ENCODE measurements at places on chromosomes 5 and 9.

DNA sequence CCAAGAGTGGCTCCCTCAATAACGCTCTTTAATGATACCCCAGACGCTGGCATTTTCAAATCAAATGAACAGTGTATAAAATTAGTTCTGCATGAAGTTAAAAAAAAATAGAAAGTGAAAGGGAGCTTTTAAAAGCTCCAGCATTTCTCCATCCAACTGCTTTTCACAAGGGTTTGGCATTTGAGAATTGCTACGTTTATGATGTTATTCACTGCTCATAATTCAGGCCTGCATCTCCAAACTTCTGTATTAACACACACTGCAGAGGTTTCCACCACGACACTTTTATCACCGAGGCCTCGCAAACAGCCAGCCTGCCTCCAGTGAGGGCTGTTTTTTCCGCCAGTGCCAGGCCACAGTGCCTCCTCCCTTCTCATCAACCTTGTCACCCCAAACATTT lies 205.5 kb upstream of the EFNA5 start:
- no peak for DNase-seq

DNA sequence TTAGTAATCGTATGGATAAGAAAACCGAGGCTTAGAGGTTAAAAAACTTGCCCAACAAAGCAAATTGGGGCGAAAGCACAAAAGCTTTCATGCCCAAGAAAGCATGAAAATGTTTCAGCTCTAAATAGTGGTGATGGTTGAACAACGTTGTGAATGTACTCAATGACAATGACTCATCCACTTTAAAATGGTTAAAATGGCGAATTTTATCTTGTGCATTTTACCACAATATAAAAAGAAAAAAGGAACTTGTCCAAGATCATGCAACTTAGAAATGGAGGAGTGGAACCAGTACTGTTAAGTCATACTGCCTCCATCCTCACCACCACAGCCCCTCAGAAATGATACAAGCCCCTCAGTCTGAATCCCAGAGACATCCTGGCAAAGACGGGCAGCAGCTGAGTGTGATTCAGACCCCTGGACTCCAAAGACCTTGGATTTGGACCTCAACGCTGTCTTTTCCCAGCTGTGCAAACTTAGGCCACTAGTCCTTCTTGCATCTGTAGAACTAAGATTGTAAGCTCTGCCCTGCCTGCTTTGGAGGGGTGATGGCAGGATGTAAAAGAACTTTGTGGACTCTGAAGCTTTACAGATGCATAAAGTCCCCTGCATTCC lies 158.4 kb downstream of the GABBR2 start:
- no peak for DNase-seq

DNA sequence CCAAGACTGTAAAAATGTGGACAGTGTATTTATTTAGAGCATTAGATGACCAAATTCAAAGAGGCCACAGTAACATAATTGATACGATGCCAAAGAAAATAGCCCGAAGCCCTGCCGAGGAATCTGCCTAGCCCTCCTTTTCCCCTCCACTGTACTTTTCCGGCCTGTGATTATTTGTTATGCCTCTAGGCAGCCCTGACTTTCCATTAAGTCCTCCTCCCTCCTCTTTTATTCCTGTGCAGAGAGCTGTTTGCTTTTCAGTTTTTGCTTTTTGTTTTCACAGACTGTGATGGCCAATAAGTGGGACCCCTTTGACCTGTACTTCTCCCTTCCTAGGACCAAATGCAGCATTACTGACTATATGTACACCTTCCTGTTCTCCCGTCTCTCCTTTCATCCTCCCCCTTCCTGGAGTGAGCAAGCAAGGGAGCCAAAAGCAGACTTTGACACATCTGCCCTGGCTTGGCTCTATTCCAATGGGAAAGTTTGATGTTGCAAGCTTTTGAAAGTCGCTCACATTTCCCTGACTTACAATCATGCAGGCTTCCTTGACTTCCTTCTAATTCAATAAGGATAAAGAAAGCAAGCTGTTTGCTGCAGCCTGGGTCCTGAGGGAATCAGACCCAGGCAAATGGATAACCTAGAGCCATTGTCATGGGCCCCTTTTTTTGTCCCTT lies 76.1 kb downstream of the NREP start:
- no peak for DNase-seq

DNA sequence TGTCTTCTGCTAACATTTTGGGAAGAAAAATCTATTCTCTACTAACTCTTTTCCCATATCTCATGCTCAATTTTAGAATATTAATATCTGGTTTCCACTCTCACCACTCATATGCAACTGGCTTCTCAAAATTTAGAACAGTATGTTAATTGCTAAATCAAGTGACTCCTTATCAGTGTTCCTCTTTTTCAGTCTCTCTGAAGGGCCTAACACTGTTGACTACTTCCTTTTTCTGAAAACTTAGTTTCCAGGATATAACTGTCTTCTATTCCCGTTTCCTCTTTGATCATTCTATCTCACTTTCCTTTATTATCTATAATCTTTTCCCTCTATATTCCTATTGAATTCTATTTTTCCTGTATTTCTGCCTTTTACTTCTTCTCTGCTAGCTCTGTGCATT lies 1717.2 kb upstream of the C9orf72 start:
- DNase-seq, result no peak

GRCh38 chr5:100890461-100891008 lies 12.5 kb downstream of the ST8SIA4 start:
- DNase-seq, result no peak

- no peak for DNase-seq
Measured at GRCh38 chr5:143833177-143833576, 21.2 kb downstream of the HMHB1 start.

DNA sequence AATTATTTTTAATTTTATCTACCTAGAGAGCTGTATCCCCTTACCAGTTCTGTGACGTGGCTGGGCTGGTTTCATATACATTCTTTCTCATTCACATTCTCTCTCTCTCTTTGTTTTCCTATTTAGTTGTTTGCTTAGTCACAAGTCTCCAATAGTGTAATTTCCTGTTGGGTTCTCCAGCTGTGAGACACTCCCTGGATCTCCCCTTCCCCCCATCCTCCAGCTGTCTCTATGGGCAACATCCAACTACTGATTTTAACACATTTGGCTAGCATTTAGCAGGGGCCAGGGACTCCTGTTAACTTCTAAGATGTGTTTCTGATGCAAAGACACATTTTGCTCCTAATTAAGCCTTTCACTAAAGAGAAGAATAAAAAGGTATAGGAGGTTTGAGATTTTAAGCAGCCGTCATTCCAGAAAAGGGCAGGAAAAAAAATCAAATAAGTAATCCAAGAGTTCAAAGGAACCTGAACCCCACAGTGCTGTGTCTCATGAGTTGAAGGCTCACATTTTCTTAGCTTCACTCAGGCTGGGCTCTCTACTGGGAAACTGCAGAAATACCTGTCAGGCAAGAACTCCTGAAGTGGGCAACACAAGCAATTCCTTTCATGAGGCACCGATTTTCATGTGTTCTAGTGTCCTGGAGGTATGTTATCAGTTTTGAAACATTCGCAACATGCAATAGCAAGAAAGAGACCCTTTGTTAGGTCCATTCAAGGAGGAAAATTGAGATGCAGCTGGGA lies 198.7 kb upstream of the C9orf72 start:
- DNase-seq, result no peak

DNA sequence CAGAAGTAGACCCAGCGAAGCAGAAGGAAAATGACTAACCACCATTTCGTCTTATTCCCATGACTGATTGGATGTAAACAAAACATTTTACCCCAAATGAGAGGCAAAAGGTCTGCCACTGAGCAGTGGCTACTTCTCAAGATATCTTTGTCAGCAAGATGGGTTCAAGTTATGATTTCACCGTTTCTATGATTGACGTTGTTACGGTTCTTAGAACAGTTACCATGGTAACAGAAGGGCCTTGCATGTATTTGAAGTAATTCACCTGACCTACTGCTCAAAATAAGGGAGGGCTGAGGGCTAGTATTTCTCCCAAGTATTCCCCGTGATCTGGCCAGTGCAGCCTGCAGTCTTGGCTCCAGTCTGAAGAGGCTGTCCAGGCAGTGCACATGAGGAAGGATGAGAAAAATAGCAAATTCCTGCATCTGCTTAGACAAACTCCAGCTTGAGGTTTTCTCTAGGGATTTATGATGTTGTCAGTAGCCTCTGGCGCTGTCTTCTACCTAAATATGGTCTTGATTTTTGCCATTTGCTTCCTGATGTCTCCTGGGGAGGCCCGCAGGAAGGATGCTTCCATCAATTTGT lies 372.7 kb downstream of the TMEM38B start:
- no peak for DNase-seq

DNA sequence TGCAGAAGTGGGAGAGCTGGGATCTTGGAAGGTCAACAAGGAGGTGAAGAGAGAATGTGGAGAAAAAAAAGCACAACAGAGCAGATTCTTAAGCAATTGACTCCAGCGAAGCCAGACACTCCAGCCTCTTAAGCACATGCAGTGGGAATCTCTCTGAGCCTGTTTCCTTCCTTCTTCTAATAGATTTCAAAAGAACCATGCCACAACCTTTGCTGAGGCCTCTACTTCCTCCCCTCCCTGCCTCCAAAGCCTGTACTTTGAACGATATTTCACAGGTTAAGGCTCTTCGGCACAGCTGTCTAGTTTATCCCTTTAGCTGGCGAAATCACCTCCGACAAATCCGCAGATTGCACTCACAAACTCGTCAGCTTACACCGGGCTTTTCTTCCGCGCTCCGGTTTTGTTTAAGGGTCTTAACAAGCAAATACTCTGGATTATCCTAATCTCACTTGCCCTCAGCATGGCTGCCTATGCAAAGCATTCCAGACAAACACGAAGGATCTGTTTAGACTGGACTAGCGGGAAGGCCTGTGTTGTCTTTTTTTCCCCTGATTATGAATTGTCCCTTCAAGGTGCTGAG lies 211.6 kb upstream of the PANK3 start:
- no peak for DNase-seq

DNA sequence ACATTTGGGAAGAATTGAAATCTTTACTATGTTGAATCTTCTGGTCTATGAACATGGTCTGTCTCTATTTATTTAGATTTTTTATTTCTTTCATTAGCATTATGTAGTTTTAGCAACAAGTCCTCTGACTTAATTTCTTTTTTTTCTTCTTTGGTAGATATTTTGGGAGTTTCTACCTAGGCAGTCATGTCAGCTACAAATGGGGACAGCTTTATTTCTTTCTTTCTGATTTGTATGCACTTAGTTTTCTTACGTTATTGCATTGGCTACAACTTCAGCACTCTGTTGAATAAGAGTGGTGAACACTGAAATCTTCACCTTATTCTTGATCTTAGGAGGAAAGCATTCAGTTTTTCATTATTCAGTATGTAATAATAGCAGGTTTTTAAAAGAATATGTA lies 33.5 kb downstream of the SMC5 start:
- DNase-seq, result no peak

DNA sequence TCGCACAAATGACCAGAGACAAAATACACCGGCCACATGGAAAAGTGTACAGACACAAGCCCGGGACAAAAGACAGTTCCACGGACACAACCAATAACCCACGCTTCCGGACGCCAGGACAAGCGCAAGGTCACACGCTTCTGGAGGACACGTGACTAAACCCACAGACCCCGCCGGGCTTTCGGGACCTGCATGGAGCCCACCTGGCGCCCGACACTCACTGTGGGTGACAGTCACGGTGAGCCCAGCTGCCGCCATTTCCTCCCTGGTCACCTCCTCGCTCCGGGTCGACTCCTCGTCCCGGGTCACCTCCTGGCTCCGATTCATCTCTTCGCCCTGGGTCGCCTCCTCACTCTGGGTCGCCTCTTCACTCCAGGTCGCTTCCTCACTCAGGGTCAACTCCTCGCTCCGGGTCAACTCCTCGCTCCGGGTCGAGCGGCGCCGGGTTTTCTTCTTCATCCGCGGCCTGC lies 470 bp downstream of the BAG1 start:
- DNase-seq, result no peak

DNA sequence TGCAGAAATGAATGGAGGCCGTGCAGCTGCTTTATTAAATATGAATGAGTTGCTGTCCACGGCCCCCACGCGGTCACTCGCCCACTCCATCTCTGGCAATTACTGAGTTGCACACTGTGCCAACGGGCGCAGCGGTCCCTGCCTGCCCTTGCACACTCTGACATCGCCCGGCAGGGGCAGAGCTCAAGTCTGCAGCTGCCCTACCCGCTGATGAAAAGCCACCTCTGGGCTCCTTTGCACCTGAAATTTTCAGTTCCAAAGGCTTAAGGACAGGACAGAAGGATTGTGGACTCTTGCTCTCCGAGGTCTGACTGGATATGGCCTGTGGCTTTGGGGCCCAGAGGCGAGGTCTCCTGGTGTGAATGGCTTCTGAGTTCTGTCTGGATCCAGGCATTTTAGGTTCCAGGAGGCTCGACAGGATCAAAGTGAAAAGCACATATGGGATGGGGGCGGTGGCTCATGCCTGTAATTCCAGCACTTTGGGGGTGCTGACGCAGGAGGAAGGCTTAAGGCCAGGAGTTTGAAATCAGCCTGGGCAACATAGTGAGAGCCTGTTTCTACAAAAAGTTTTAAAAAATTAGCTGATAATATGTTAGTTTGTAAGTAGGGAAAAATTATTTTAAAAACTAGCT lies 201.8 kb downstream of the PAX5 start:
- DNase-seq, result no peak

All from stimulated activated CD8-positive, alpha-beta memory T cell treated with anti-CD3 and anti-CD28 coated beads, Interleukin-4, amount 100 ng/mL, for 1 hour (primary cell).